T-helper 2 cell (primary cell): ENCODE measurements at places on chromosomes 5 and 9.

DNA sequence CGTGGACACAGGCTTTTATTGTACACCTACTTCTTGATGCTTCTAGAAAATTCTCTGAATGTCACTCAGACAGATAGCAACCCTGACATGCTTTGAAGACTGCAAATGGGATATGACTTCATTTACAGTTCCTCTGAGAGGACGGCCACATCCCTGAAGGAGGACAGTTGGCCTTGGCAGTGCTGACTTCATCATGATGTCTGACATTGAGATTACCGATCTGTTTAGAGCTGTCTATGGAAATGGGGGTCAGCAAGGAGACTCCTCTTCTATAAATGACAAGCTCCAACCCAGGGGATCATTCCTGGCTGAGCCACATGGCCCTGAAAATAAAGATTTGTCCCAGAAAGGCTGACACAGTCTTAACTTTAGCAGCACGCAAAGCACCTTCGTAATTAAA lies 75.8 kb downstream of the NUDT12 start:
- DNase-seq, result no peak

DNA sequence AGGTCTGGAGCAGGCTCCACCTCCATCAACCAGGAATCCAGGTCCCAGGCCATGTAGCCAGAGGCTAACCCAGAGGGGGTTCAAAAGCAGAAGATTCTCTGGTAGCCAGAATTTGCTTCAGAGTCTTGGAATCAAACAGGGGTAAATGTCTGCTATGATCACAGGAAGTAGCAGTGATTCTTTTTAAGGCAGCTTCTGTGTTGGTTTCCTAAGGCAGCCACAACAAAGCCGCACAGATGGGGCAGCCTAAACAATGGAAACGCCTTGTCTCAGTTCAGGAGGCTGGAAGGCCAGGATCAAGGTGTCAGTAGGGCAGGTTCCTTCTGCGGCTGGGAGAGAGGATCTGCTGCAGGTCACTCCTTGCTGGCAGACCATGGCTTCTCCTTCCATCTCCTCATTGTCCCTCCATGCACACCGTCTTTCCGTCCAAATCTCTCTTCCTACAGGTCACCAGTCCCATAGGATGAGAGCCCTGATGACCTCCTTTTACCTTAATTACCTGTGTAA lies 167.3 kb downstream of the ROR2 start:
- DNase-seq, result no peak

DNA sequence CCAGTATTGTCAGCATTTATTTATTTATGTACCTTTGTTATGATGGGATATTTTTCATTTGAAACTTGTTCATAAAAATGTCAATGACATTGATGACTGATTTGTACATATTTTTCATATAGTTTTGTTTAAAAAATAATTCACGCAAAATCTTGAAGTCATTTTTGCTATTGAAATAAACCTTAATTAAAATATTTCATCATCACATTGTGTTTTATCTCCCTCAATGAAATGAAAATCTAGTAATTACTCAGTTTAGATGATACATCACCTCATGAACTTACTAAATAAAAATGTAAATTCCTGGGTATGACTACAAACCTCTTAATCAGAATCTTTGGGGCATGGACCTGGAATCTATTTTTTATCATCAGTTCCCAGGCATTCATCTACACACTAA lies 89.6 kb downstream of the OSMR start:
- DNase-seq, result no peak

GRCh38 chr5:40010436-40010835 lies 585.7 kb upstream of the DAB2 start:
- no peak for DNase-seq

DNA sequence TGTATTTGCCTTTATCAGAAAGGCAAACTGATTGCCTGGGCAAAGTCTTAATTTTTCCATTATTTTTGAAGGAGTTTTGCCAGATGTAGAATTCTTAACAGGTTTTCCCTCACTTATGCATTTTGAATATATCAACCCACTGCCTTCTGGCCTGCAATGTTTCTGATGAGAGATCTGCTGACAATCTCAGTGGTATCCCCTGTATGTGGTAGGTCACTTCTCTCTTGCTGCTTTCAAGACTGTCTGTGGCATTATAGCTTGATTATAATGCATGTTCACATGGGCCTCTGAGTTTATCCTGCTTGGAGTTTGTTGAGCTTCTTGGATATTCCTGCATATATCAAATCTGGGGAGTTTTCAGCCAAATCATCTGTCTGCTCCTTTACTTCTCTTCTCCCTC lies 82.2 kb downstream of the HABP4 start:
- DNase-seq, result no peak

DNA sequence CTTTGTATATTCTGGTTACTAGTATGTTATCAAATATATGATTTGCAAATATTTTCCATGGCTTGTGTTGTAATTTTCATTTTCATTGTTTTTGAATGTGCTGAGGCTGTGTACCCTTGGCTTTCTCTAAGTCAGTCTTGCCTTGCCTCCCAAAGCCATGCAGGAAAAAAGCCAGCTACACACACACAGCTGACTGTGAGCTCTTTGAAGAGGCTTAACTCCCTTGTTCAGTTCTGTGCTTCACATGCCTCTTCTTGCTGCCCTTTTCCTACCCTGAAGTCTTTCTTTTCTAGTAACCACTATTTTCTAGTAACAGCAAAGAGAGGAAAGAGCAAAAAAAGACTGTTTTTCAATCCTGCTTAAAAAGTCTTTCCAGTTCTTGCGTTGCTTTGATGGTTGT lies 53.9 kb downstream of the KCNN2 start:
- no peak for DNase-seq

- DNase-seq, result no peak
Measured at GRCh38 chr5:91906027-91906426, 522.9 kb upstream of the ARRDC3 start.

DNA sequence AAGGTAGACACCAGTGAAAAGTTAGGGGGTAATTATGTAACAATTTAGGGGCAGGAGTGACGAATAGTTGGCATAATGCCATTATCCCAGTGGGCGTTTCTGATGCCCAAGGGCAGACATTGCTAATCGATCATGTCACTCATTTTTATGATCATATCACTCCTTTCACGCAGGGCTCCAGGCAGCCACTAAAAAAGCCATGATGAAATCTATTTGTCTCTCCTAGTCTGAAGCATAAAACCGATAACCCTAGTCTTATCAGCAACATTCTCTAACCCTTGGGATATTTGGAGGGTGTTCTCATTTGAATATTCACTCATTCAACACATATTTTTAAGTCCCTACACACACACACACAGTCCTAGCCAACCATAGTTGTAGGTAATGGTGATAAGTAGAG lies 114.9 kb downstream of the NMUR2 start:
- no peak for DNase-seq

DNA sequence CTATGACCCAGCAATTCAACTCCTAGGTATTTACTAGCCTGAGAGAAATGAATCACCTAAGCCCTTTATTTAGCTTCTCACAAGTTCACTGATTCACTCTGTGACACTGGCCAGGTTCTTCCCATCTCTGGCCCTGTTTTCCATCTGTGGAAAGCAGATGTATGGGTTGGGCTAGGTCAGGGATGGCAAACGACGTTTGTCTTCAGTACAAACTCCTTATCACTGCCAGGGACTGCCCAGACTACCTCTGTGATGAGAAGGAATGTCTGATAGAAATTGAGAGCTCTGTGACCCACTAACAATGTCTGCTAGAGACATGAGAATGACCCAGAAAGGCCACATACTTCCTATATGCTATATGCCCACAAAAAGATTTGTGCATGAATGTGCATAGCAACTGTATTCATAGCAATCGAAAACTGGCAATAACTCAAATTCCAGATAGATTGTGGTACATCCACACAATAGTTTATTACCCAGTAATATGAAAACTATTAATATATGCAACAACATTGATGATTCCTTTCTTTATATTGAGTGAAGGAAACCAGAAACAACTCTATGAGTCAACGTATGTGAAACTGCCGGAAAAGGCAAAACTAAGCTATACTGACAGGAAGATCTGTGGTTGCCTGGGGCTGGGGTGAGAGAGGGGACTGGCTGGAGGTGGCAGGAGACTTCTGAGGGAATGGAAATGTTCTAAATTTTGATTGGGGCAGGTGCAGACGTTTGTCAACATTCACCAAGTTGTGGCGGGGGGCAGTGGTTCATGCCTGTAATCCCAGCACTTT lies 32.0 kb upstream of the ADAM19 start:
- peak; percentile 36 for DNase-seq

GRCh38 chr9:13281356-13282016 lies 2.0 kb upstream of the MPDZ start:
- DNase-seq, result no peak

GRCh38 chr9:125969462-125969861 lies 222.3 kb downstream of the PBX3 start:
- DNase-seq, result no peak

DNA sequence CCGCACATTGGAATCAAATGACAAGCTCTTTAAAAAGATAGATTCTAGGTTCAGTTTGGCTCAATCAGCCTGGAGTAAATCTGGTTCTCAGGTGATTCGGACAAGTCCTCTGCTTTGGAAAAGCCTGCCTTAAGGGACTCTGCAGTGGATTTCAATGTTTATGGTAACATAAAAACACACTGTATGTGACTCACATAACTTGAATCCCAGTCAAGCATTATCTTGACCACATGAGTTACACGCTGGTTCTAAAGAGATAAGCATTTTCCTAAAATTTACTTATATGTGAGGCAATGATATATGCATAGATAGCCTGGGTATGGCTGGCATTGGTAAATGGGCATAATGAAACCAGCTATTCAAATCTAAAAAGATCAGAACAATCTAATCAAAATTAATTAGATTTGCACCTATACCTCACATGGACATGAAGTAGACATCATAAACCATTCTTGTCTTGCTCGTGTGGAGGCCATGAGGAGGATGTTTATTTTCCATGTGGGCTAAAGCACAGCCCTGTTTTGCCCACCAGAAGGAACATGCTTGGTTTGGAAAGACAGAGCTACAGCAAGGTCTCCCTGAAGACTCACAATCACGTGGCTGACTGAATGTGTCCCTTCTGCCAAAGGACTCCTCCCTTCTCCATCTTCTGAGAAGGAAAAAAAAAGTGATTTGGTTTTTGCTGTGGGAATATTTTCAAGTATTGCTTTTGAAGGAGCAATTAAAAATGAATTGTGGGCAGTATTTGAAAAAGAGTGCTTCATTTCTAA lies 351.7 kb downstream of the DIRAS2 start:
- DNase-seq, result no peak

- DNase-seq, result no peak
Measured at GRCh38 chr5:143440448-143441115, 37.1 kb upstream of the NR3C1 start.

DNA sequence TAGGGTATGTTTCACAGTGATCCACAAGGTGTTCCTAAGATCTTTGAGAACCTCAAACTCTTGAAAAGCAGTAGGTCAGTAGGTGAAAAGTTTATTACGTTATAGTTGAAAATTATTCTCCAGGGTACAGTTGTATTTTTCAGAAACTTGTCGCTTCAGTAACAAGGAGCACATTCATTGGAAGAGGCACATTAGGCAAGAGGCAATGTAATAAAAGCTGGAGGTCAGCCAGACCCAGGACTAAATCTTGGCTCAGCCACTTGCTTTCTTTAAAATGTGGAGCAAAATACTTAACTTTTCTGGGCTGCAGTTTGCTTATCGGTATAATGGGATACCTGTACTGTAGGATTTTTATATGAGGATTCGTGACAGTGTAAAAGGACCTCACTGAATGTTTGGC lies 45.6 kb downstream of the TLE4 start:
- DNase-seq, result no peak

- DNase-seq, result no peak
Measured at GRCh38 chr5:9104571-9105339, 441.1 kb downstream of the SEMA5A start.

- no peak for DNase-seq
Measured at GRCh38 chr9:69993110-69993509, 50.5 kb upstream of the MAMDC2 start.

- no peak for DNase-seq
Measured at GRCh38 chr5:127924606-127925005, 159.0 kb upstream of the SLC12A2 start.

DNA sequence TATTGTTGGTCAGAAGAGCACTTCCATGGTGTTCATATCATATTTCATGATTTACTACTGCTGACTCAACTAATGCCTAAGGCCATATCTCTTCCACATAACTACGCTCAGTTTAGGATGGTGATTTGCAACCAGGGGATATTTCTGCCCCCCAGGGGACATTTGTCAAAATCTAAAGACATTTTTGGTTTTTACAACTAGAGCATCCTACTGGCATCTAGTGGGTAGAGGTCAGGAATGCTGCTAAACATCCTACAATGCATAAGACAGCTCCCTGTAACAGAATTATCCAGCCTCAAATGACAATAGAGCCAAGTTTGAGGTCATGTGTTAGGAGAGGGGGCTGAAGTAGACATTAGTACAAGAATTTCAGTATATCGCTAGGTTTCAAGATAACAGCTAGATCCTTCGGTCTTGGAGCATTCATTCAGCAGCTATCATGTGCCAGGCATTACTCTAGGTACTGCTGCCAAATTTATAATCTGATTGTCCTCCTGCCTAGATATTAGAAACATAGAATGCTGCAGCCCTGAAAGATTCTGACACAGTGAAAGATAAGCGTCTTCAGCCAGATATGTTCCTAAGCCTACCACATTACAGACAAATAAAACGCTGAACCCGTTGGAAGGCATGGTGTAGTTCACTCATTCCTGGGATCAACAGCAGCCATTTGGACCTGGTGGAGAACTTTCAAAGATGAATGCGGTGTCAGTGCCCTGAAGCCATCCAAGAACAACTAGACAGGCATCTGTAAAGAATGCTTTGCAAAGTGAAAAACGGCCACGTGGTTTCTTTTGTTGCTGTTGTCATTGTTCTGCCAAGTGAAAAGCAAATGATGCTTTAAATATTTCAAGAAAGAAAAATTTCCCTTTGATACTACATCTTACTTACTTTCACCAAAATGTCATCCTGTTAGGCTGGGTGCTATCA lies 55.5 kb upstream of the FST start:
- no peak for DNase-seq

DNA sequence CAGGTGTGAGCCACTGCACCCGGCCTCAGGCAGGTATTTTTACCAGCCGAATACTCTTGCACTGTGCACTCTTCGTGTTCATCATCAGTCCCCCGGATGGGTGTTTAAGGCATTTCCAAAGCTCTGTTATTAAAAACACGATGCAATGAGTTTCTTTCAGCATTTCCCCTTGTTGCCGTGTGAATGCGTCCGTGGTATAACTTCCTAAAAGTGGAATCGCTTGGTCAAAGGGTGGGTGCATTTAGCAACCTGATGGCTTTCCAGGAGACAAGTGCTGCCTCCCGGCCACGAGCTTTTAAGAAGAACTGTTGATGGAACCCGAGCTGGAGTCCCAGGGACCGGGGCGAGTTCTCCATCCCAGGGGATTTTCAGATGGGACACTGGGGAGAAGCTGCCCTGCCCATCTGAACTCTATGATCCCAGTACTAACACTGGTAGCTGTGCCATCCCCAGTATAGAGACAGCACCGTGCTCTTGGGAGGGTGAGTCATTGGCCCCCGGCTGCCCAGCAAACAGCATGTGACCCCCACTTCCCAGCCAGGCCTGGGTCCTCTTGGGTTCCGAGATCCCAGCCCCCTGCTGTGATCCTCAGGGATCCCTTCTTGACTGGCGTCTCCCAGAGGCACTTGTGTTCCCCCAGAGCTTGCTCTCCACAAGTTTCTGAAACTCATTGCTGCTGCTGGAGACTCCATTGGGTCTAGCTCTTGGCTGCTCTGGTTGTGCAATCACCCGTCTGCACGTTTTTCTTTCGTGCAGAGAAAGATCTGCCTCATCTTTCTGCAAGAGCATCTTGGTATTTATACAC lies 169.5 kb upstream of the IER5L start:
- DNase-seq, result no peak

- no peak for DNase-seq
Measured at GRCh38 chr5:107930092-107930491, 259.4 kb upstream of the EFNA5 start.

GRCh38 chr9:118595719-118596305 lies 773.4 kb downstream of the BRINP1 start:
- no peak for DNase-seq
